ENCODE measurements at places on chromosomes 12 and 14. TPM values are rescaled to one million over a fixed set of nuclear protein-coding genes. Genes with fewer than 3 reads are reported as not detected.

- no peak for DNase-seq
These were observed 15.1 kb upstream of the SLC38A2 start for GRCh38 chr12:46387670-46388069.

DNA sequence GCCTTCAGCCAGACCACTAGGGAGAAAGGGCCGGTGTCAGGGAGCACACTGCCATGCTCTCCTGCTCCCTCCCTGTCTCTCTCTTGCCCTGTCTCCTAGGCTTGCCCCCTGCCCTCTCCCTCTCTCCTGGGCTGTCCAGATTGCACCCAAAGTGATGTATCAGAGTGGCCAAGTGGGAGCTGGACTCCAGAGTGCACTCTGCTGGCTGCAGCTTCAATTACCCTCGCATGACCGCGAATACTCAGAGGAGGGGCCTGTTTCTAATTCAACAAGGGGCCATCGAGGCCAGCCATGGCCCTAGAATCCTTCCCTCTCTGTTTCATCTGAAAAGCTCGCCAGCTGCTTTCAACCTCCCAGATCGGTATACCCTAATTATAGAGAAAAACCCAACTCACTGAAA, 206.4 kb upstream of the FKBP4 start:
- no peak for DNase-seq

The TMBIM4 gene
- total RNA-seq: 51.2 TPM

The PLA2G1B gene
- total RNA-seq: 1.2 TPM

GRCh38 chr12:19245106-19245505, 115.6 kb downstream of the PLEKHA5 start:
- DNase-seq: no peak

DNA sequence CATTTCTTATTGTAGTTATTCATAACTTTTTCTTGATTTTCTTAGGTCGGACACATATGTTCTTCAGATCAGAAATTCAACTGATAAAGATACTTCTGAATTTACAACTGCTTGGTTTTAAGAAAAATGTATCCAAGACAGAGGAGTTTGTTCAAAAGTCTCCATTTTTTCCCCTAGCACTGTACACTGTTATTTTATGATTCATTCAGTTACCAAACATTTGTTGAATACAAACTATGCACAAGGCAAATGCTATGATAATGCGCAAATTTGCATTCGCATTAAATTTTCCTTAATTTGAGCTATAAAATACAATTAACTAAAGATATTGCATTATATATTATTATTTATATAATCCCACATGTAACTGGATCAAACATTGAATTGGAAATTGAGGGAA, 10.1 kb upstream of the PLEKHA5 start:
- no peak for DNase-seq

DNA sequence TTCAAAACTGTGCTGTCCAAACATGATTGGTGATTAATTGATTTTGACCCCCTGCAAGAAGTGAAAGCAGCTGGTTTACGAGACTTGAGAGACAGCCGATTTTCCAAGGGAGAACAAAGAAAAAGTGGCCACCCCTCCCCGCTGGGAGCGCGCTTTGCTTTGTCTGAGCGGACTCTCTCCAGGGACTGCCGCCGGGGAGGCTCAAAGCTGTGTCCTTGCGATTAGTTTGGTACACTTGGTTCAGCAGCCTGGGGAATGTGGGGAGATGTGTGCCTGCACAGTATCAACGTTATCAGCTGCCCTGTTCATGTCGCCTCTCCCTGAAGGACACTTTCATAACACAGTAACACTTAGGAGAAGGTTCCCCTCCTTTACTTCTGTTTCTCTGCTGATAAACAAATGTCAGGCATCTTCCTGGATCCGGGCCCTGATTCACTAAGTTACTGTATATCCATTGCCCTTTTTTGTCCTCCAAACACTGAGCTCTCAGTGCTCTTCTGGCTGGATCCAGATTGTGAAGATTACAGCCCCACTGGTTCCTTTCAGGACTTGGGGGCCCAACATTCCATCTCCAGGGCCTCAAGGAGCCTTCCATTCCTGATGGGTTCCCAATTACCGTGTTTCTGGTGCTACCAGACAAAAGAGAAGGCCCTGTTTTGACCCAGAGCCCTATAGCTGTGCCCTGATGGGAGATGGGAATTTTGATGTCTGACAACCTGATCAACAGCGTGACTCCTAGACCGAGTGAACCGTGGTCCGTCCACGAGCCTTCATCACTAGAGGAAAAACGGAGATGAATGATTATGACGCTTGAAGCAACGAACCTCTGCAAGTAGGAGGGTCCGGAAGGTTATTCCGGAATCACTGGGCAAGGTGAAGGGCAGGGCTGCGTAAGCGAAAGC, 31.7 kb upstream of the TUBA1C start:
- peak; percentile 86 for DNase-seq

DNA sequence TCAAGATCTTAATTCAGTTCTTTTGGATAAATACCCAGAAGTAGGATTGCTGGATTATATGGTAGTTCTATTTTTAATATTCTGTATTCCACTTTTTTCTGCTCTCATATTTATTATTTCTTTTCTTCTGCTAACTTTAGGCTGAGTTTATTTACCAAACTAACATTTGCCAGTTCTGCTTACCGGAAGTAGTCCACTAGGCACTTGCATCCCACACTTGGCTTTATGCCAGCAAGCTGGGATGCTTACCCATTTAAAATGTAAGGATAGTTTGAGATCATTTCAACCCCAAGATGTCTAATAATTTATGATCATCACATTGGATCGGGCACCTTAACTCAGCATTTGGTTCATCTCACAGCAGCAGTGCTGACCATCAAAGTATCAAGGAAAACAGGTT, 96.8 kb downstream of the PIK3C2G start:
- no peak for DNase-seq

The SERPINA1 gene
- not detected for total RNA-seq

The HNF1A gene
- total RNA-seq: not detected

GRCh38 chr14:81805785-81806184, 272.1 kb upstream of the SEL1L start:
- no peak for DNase-seq

- no peak for DNase-seq
These were observed 2.2 kb upstream of the LMO3 start for GRCh38 chr12:16607906-16608775.

The B4GALNT1 gene
- 5.6 TPM for total RNA-seq

GRCh38 chr12:107681836-107682820, 3.5 kb upstream of the PWP1 start:
- DNase-seq: no peak

DNA sequence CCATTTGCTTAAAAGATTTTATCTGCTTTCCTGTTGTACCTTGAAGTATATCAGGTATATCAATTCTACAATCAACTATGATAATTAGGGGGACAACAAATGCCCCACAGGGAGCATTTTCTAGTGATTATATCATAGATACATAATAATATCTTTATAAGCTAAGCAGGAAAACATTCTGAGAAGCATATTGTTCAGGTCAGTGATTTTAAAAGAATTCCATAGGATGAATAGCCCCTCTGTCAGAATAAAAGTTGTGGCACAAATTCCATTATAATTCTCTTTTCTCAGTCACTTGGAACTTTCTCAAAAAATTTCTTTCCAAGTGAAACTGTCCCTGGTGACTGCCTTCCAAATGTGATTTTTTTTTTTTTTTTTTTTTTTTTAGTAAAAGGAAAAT, 32.9 kb upstream of the HMGA2 start:
- no peak for DNase-seq

The PRPH gene
- total RNA-seq: not detected

DNA sequence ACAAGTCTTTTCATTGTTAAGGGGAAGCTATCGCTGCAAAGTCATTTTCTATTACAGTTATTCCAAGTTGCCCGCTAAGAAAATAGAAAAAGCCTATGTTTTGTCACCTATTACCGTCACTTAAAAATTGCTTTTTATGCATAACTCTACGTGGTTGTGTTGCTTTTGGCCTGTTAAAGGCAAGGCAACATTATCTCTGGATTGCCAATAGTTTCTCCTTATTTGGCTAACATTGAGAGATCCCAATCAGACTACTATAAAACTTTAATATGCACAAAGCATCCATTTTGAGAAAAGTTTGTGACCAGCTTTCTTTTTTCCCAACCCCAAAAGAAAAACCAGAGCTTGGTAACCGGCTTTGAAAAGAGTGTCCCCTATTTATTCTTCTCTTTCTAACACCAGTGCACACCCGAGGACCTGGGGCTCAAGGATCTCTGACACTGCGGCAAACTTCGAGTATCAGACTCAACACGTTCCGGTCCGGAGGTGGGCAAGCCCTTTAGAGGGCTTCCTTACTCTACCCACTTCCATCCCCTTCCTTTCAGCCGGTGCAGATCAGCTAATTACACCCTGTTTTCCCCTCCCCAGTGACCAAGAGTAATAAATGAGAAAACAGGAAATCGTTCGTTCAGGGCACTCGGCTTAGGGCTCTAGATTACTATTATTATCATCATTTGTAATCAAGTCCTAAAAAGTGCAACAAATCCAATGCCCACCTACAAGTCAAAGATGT, 1.2 kb downstream of the PPP1R12A start:
- no peak for DNase-seq

DNA sequence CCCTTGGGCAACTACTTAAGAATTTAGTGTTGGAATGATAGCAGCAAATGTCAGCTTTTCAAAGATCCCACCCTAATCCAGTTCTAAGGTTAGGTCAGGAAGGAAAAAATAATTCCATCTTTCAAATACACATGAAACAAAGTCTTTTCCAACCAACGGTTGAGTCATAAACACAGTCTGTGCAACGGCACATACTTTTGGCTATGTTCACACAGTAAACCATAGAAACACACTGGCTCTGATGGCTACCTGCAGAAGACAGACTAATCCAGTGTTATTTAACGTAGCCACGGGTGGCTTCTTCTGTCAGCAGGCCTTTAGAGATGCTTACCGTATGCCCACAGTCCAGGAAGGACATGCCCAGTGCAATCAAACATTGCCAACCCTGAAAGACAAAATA, 35.7 kb downstream of the HIGD1C start:
- DNase-seq: no peak

GRCh38 chr12:94027561-94027960, 120.8 kb upstream of the PLXNC1 start:
- DNase-seq: no peak

The ACSM4 gene
- total RNA-seq: not detected

DNA sequence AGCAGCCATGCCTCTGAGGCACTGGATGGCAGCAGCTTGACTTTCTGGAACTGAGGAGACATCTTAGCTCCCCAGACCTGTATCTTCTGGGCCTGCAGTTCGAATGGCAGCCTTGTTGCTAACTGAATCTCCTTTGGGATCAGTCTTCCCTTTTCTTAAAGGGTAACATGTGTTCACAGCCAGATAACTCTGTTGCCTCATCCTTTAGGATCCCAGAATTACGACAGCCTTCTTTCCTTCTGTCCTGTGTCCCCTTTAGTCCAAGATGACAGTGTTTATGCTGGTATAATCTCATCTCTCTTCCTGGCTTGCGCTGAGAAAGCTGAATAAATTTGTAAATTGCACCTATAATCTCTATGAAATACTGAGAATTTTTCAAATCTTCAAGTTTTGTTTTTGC, 9.1 kb upstream of the ERC1 start:
- no peak for DNase-seq

DNA sequence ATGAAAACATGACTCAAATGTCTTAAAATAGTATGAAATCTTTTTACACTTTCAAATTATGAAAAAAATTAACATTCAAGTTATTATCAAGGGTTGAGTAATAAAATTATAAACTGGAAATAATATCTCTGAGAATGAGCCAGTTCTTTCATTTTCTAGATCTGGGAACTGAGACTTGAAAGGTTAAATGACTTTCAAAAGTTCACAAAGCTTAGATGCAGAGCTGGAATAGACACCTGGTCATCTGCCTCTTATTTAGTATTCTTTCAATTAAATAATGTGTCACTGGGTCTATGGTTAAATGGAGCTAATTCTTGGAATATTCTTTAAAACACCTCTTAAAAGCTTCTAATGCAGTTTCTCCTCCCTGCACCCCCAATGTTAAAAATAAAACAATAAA, 86.6 kb downstream of the CDK17 start:
- DNase-seq: no peak

DNA sequence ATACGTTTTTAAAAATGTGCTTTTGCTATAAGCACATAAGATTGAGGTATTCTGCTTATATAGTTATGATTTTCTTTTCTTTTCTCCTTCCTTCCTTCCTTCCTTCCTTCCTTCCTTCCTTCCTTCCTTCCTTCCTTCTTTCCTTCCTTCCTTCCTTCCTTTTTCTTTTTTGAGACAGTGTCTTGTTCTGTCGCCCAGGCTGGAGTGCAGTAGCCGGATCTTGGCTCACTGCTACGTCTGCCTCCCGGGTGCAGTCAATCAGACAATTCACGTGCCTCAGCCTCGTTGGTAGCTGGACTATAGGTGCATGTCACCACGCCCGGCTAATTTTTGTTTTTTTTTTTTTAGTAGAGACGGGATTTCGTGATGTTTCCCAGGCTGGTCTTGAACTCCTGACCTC, 5.8 kb downstream of the CFAP54 start:
- peak; percentile 36 for DNase-seq

The ITGA7 gene
- 5.7 TPM for total RNA-seq

GRCh38 chr14:84708865-84709264, 821.1 kb upstream of the FLRT2 start:
- DNase-seq: no peak

- no peak for DNase-seq
These were observed 25.9 kb upstream of the PNMA1 start for GRCh38 chr14:73739899-73740617.

GRCh38 chr14:23381871-23382270, 5.0 kb downstream of the CMTM5 start:
- DNase-seq: no peak

DNA sequence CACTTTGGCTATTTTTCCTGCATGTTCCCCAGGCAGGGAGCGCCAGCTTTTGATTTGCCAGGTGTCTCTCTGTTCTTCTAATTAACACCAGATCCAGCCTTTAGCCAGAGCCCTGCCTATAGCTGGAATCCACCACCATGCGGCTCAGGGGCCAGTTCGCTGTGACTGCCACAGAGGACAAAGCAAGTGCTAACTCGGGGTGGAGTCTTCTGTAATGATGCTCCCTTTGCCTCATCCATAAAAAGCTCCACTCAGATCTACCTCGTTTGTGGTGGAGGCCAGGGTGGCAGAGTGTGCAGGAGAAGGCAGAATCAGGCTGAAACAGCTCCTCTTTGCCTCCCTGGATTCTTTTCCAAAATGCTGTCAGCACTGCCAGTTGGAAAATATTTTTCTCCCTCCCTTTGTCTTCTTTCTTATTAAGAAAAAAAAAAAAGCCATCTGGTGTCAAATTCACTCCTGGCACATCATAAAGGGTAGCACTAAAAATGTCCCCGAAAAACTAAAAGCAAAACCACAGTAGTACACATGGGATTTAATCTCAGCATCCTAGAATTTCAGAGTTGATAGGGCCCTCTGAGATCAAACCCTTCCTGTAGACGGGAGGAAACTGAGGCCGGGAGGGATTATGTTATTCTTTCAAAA, 18.0 kb upstream of the CTDSP2 start:
- no peak for DNase-seq
